ENCODE measurements at places on chromosomes 5 and 9.

- DNase-seq, result no peak
Measured at GRCh38 chr9:75213765-75214164, 125.5 kb downstream of the OSTF1 start.

GRCh38 chr9:137945581-137945980 is 68.0 kb downstream of the CACNA1B start:
- no peak for DNase-seq

GRCh38 chr5:54088081-54088480 is 222.3 kb downstream of the ARL15 start:
- no peak for DNase-seq

DNA sequence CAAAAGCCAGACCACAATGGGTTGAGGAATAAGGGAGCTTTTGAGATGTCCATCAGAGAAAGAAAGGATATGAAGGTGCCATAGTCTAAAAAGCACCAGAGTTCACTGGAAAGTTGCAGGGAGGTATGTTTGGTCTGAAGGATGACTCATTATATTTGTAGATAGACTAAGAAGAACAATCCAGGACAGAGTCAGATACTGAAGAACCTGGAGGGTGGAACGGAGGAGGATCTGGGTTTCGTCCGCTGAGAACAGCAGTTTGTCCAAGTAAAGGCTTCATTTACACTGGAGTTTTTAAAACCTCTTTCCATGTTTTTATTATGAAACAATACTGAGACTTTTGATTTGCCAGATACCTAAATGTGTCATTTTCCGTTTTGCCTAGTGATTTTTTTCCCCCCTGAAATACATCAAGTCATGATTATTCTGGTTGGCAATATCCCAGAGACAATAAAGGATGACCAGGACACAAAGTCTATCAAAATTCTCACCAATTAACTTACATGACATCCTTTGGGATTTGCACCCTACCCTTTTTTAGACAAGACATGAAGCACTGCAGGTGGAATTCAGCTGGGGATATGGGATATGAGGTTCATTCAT is 219.9 kb downstream of the MLLT3 start:
- no peak for DNase-seq

GRCh38 chr5:42944989-42945388 is 95.1 kb downstream of the ANXA2R start:
- peak; percentile 42 for DNase-seq

DNA sequence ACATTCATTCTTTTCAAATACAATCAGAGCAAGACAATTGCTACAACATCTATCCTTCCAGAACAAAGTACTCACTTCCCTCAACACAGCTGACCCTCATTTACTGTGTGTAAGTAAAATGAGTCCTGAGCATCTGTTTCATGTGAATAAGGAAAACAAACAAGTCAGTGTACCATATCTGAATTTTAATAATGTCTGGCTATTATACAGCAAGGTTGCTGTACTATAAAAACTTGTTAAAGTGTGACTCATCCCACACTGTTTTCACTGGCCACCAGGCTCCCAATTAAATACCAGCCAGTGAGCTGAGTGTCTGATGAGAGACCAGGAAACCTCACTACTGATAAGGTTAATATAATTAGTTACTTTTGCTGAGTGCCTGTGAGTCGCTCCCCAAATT is 339.8 kb downstream of the AGTPBP1 start:
- no peak for DNase-seq

DNA sequence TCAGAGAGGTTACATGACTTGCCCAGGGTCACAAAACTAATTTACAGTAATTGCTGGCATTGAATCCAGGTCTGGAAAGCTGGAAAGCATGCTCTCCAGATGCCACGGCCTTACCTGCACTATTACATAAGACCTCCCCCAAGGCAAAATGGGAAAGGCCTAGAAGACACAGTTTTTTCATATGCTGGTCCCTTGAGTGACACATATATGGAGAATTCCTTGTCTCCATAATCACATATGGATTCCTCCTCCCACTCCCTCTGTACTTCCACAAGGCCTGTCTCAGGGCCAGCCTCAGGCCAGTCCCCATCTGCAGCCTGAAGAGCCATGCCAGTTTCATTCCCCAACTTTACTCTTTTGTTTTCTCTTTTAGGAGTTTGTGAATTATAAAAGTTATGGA is 28.6 kb upstream of the MEIKIN start:
- no peak for DNase-seq

- DNase-seq, result no peak
Measured at GRCh38 chr9:86641970-86642369, 287.8 kb upstream of the TUT7 start.

- DNase-seq, result no peak
Measured at GRCh38 chr9:28197653-28198052, 624.4 kb upstream of the C9orf72 start.

DNA sequence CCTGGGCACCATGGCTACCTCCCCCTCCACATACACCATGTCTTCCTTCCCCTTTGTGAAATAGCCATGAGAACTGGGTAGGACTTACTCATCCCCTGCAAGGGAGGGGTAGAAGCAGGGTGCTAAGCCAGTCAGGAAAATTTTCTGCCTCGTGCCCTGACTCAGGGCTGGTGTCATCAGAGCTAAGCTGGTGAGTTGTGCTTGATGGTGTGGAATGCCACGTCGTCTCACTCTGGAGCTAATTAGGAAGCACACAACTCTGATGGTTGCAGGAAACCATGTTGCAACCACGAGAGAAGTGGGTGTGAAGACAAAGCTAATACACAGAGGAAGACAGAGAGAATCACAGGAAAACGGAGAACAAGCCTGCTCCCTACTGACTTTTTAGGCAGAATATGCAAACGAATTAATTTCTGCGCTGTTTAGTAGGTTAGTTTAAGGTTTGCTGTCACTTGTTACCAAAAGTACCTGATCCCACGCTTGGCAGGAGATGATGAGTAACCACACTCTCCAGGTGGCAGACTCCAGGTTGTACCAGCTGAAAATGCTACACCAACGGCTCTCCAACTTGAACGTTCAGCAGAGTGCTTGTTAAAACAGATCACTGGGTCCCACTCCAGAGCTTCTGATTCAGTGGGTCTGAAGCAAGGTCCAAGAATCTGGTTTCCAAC is 54.5 kb downstream of the STK10 start:
- no peak for DNase-seq

DNA sequence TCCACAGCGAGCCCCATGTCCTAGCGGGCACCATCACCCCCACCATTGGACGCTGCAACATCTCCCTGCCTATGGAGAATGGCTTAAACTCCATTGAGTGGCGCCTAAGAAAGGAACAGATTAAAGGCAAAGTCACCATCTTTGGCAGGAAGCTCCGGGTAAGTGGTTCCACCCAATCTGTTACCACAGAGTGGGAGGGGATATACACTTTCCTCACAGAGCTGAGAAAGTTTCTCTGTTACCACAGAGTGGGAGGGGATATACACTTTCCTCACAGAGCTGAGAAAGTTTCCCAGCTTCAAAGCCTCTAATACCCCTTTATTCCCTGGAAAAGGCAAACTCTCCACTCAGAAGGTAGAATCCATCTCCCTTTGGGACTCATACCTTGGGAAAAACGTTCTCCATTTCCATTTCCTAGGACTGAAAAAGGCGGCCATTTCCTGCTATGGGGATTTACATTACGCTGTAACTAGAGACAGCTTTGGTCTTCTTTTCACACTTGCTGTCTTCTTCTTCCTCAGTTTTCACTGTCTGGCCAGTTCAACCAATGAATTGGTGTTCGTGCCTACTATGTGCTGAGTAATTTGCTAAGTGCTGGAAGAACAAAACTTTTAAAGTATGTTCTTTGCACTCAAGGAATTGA is 63.4 kb upstream of the WWC1 start:
- no peak for DNase-seq

DNA sequence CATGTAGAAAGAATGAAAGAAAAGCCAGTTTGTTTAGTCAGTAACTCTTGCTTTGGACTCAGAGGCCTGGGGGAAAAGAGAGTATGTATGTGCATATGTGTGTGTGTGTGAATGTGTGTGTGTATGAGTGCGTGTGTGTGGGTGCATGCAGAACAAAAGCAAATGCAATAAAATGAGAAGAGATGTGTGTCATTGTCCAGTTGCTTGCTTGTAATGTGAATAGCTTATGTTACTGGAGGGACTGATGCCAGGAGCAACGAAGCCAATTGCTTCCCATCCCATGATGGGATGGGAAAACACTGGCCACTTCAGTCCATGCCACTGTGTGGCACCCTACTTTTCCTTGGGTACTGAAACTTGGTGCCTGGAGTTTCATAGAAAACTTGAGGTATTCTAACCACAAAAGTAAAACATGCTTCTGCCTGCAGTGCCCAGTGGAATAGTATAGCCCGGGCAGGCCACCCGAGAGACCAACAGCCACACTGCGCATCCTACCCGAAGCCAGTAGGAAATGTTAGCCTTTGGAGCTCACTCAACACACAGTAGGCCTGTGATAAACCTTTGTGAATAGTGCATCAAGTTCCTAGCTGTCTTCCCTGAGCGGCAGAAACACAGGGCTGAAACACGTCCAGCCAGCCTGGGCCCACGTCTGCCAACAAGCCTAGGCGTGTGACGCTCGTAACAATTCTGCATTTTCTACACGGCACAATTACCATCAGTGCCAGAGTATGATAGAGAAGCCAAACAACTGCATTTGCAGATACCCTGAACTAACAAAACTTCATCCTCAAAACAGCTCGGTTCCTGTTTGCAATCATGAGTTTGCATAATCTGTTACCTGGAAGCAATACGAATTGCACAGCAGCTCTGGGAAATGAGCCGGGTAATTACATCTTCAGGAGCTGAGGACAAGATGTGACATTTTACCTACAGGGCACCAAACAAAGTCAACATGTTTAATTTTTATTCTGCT is 198.1 kb downstream of the SYK start:
- no peak for DNase-seq

DNA sequence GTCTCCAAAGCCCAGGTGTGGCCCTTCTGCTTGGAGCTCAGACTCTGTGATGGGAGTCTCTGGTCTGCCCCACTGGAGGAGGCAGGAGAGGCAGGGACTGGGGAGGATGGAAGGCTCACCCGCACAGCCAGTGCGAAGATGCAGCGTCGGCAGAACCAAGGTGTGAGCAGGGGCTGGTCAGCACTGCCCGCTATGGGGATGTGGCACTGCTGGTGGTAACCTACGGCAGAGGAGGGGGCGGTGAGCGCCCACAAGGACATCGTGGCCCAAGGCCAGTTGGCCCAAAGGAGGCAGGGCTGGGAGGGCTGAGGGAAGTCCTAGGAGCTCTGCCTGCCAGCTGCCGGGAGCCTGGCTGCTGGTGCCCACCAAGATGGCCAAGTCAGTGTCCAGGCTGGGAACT is 7.3 kb downstream of the PHF19 start:
- DNase-seq, result no peak

DNA sequence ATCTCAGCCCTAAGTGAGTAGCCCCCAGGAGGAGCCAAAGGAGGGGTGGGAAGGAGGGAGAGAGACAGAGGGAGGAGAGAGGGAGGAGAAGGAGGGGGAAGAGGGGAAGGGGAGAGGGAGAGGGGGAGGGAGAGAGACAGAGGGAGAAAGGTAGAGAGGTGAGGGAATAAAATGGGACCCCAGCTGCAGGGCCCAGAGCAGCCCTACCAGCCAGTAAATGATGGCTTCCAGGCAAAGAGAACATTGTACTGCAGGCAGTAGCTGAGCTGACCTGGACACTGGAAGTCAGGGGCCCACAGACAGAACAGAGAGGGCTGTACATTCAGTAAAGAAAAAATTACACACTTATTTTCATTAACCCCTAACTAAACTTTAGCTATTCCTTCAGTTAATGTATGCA is 57.8 kb upstream of the GNE start:
- DNase-seq, result no peak

DNA sequence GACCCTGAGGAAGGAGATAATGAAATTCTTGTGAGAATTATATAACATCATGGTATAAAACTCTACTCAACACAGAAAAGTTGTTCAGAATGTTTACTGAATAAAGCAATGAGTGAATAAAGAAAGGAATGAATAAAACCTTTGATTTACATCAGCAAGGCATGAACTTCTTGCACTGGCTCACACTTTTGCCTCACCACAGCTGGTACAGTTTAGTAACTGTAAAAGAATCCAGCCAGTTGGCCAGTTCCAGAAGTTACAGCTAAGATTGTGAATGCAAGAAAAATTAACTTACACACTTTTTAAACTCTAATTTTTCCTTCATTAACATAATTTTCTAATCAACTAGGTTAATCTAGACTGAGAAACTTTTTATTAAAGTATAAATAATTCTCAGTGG is 490.9 kb downstream of the NFIB start:
- DNase-seq, result no peak

- DNase-seq, result no peak
Measured at GRCh38 chr9:7176561-7176960, 418.8 kb downstream of the KDM4C start.

GRCh38 chr5:5589857-5590256 is 167.4 kb downstream of the ICE1 start:
- no peak for DNase-seq

GRCh38 chr5:10935536-10935935 is 174.5 kb upstream of the DAP start:
- no peak for DNase-seq

- DNase-seq, result no peak
Measured at GRCh38 chr9:71306134-71306533, 184.7 kb upstream of the TRPM3 start.

DNA sequence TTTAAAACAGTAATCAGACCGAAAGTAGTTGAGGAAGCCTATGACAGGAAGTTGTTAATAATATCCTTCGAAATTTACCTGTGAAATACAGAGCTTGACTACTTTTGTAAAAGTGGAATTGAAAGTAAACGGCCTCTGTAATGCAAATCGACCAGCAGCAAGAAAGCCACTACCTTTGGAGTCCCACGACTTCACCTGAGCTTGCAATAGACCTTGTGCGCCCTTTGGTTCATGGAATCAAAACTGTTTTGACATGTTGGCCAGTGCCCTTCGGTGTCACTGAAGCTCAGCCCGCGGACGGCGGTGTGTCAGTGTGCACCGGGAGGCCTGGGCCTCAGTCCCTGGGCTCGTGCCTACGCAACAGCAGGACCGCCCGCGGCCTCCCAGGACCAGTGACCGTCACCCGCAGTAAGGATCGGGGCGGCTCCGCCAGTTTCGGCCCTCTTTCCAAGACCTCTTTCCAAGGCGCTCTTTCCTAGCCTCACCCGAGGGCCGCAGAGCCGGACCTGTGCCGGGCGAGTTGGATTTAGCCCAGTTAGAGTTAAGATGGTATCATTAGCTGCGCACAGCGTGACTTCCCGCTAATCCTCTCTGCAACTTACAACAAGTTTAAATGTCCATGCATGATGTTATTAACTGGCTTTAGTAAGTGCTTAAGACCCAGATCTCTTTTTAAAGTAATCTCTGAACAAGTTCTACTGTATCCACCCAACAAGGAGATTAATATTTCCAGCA is 223.3 kb downstream of the MEF2C start:
- no peak for DNase-seq

GRCh38 chr5:143758015-143758414 is 53.9 kb upstream of the HMHB1 start:
- no peak for DNase-seq

- peak; percentile 22 for DNase-seq
Measured at GRCh38 chr9:110583237-110583636, 3.7 kb upstream of the SVEP1 start.
